ENCODE measurements at places on chromosomes 13 and 19. TPM values are rescaled to one million over a fixed set of nuclear protein-coding genes. Genes with fewer than 3 reads are reported as not detected.

DNA sequence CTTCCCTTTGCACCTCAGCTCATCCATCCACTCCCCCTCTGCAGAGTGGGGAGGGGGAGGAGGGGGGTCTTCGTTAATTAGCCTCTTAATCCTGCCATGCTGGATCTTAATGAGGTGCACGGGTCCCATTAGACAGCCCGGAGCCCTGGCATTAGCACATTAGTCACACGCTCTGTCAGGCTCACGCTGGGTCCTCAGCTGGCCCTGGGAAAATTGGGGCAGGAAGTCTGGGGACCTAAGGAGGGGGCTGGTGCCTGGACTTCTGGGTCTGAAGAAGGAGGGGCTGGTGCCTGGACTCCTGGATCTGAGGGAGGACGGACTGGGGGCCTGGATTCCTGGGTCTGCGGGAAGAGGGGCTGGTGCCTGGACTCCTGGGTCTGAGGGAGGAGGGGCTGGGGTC lies 444 bp upstream of the NCCRP1 start:
- DNase-seq, result no peak

GRCh38 chr19:16714702-16715287 lies 4.9 kb upstream of the NWD1 start:
- peak; percentile 50 for DNase-seq

GRCh38 chr13:22076658-22077057 lies 405.8 kb downstream of the FGF9 start:
- DNase-seq, result no peak

The NLRP11 gene
- total RNA-seq, result under 0.01 TPM

GRCh38 chr13:32845952-32846950 lies 170.0 kb upstream of the KL start:
- DNase-seq, result peak; percentile 59

DNA sequence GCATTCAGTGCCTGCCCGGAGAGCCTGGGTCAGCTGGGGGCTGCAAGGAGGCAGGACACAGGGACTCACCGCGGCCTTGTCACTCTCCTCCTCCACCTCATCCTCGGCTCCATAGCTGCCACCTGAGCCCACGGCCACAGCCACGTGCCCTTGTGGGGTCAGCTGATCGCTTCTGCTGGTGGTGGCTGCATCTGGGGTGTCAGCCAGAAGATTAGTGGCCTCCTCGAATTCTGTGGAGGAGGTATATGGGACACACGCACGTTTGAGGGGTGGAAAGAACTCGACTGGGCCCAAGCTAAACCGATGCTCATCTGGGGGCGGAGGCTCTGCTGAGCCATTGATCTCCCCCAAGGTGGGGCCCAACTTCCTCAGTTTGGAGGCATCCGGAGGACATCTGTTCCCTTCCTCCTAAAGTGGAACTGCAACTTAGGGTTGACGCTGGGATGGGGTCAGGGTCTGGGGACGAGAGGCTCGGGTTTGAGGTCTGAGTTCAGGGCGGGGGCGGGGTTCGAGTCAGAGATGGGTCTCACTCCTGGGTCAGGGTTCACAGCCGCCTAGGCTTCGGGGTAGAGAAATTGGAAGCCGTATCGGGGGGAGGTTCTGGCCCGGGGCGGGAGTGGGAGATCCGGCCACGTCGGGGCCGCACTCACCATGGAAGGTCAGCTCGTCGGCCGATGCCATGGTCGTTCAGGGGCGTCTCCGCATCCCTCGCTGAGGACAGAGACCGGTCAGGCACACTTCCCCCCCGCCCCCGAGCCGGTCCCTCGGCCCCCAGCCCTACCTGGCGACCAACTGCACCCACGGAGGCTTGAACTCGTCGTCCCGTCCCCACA lies 493 bp downstream of the YIPF2 start:
- DNase-seq, result no peak

GRCh38 chr19:3184847-3185460 lies 776 bp upstream of the NCLN start:
- peak; percentile 72 for DNase-seq
